Right renal cortex interstitium (tissue), 3 donors: ENCODE measurements at places on chromosomes 16 and 17.
A peak's percentile ranks its signal among the peaks of the same experiment; 100 is the strongest.

GRCh38 chr17:10702574-10702973 is 5.2 kb downstream of the ADPRM start:
- no peak for DNase-seq

GRCh38 chr16:14446796-14447195 is 183.3 kb downstream of the PARN start:
- DNase-seq, result no peak

DNA sequence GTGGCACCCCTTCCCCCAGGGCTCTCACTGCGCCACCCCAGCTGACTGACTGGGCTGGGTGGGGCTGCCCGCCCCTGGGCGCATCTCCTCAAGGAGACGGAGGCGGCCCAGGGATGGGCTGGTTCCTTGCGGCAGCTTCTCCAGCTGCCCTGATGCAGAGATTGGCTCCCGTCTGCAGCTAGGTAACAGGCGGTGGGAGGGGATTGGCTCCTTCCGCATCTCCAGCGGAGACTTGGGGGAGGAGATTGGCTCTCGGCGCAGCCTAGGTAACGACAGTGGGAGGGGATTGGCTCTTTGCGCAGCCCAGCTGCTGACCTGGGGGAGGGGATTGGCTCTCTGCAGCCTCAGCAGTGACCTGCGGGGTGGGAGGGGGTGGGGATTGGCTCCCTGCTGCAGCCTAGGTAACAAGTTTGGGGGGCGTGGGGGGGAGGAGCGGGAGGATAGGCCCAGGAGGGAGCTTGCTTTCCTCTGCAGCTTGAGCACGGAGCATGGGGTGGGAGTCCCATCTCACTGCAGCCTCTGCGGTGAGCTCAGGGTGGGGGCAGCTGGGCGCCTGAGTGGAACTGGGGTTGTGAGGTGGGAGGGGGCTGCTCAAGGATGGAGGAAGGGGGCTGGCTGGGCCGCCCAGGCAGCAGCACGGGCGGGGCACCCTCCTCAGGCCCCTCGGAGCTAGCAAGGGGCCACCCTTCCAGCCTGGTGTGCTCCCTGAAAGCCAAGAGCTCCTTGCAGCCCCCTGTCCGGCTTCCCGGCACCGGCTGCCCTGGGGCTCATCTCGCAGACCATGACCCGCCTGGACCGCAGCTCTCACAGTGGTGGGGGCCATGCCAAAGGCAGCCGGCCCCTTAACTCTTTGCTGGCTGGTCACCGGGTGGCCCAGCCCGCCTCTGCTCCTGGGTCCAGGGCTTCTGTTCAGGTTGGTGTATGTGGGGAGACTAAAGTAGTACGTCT is 6.4 kb downstream of the NFE2L1 start:
- peak; percentile 84 for DNase-seq

DNA sequence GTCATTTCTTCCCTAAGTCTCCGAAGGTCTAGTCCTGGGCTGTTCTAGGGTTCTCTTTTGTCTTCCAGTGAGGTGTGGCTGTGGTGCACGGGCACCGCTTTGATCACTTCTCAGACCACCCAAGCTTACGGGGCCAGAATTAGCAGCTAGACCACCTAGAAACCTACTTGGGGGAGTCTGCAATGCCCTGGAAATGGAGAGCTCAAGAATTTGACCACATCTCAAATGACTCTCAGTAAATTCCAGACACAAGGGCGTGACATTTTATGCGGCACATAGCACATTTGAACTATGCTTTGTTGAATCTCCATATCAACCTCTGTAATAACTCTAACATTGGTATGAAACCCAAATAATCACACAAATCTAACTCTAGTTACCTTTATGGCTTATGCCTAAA is 24.9 kb downstream of the TRIM16 start:
- DNase-seq, result no peak

GRCh38 chr17:38320482-38320881 is 23.3 kb downstream of the GPR179 start:
- DNase-seq, result no peak

DNA sequence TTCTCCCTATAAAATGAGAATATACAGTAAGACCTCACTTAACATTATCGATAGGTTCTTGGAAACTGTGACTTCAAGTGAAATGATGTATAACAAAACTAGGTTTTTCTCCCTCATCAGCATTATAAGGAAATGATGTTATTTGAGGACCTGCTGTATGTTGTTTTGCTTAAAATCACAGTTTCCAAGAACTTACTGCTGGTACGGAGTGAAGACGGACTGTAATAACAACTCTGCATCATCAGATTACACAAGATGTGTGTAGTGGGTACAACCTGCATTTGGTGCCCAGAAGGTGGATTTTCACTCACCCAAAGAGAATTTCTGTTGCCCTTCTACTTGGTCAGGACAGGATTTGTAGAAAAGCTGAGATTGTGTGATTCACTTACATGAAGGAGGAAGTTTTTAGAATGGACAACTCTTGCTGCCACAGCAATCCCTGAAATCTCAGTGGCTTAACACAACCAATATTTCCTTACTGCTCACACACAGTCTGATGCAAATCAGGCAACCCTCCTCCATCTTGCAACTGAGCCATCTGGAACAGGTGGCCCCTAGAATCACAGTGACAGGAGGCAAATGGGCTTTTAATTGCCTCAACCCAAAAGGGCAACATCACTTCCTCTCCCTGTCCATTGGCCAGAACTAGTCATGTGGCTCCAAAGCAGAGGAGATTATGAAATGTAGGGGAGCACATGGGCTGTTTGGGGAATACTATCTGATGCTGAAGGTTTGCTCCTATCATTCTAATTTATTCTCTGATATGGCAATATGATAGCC is 67.6 kb upstream of the CACNG5 start:
- no peak for DNase-seq

- DNase-seq, result no peak
These were observed 11.4 kb downstream of the CNEP1R1 start for GRCh38 chr16:50036426-50036825.

DNA sequence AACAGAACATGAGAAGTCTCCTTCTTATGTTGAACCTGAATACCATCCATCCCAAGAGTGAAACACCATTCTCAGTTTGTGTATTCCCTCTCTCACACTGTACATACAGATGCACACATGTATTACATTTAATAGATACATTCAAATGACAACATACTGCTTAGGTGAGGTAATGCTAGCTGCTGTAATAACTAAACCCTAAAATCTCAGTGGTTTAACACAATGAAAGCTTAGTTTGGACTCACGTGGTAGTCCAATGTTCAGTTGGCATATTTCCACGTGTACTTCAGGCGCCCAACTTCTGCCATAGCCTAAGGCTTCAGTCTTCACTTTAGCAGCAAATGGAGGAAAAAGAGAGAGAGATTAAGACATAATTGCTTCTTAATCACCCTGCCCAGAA is 351.1 kb upstream of the PMFBP1 start:
- DNase-seq, result no peak

DNA sequence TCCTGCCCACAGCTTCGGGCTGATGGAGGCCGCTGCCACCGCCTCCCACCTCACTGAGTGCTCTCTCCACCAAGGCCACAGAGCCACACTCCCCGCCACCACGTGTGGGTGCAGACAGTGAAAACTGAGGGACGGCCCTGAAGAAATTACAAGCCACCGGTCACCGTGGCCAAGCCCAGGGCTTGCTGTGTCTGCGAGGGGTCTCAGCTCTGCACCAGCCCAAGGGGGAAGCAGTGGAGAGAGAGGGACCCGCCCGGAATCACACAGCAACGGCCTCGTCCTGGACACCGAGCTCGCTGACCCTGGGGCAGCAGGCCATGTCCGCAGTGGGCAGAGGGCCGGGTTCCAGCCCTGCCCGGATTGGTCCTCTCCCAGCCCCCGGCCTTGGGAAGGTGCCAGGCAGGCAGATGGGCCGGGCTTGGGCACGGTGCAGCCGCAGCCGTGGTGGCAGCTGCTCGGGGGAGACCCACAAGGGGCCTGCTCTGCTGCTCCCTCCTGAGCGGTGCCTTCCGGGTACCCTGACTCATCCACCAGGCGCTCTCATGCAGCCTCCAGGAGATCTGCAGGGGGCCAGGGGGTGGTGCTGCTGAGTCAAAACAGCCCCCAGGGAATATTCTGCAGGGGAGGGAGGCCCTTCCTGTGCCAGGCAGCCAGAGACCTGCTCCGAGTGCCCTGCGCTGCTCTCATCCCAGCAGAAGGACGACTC is 52.0 kb downstream of the CBFA2T3 start:
- DNase-seq, result no peak

DNA sequence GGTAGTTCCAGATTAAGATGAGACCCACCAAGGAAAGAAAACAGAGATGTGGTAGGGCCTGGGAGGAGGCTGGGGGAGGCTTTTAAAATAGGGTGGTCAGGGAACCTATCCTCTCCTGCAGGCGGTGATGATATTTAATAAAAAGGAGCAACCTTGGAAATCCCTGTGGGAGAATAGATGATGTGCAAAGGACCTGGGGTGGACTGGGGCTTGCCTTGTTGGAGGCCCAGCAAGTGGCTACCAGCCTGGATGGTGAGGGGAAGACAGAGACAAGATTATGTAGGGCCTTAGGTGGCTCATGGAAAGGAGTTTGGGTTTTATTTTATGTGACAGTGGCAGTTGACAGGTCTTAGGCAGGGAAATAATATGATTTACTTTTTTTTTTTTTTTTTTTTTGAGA is 1.8 kb downstream of the POLR3E start:
- DNase-seq, result no peak

GRCh38 chr16:88499836-88500251 is 46.8 kb downstream of the ZFPM1 start:
- no peak for DNase-seq

GRCh38 chr16:11129378-11129781 is 126.6 kb downstream of the SOCS1 start:
- no peak for DNase-seq

DNA sequence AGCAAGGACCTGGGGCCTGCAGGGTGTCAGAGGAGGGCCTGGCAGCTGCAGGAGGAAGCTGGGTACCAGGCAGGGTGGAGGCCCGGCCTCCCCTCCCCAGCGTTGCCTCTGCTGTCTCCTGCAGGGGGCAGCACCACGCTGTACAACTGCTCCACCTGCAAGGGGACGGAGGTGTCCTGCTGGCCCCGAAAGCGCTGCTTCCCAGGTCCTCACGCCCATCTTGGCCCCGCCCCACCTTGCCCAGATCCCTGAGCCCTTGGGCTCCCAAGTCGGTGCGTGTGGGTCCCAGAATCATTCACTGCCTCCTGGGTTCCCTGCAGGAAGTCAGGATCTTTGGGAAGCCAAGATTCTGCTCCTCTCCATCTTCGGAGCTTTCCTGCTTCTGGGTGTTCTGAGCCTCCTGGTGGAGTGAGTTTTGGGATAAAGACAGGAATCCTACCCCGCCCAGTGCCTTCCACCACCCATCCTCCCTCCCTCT is 1.2 kb downstream of the TMEM95 start:
- DNase-seq, result no peak

- DNase-seq, result no peak
These were observed 15.4 kb downstream of the KIFC3 start for GRCh38 chr16:57786632-57787518.

GRCh38 chr17:83098241-83099085 is 19.1 kb downstream of the METRNL start:
- DNase-seq, result no peak

GRCh38 chr17:53724726-53725125 is 98.0 kb upstream of the KIF2B start:
- no peak for DNase-seq

GRCh38 chr17:82287868-82288801 is 14.6 kb upstream of the CSNK1D start:
- no peak for DNase-seq

DNA sequence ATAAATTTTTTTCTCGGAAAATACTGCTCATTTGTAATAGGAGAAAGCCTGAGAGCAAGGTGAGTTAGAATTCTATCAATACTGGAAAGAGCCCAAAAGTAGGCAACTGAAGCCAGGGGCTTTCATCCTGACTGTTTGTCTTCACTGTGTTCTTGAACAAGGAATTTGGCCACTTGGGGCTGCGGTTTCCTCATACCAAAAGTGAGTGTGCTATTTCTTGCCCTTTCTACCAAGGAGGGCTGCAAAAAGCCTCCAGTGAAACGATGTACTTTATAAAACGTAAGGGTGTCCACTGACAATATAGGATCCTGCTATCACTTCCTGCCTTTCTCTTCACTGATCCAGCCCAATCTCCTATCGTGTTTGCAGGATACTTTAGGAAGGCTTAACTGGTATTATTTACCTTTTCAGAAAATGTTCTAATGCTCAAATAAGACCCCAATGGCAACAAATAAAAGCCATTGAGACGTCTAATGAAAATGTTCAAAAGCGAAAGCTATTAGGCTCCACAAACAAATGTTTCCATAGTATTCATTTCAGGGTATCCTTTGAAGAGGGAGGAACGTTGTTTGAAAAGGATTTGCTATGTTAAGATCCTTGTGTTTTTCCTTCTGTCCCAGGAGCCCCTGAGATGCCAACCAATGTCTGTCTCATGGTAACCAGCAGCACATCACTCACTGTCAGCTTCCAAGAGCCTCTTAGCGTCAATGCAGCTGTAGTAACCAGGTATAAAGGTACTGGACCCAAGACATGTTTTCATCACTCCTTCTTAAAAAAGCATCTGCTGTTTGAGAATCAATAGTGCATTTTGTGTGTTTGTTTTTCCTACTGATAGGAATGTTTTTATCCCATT is 219.3 kb upstream of the NOG start:
- DNase-seq, result no peak

- DNase-seq, result no peak
These were observed 98.6 kb upstream of the CHMP6 start for GRCh38 chr17:80892900-80893603.

DNA sequence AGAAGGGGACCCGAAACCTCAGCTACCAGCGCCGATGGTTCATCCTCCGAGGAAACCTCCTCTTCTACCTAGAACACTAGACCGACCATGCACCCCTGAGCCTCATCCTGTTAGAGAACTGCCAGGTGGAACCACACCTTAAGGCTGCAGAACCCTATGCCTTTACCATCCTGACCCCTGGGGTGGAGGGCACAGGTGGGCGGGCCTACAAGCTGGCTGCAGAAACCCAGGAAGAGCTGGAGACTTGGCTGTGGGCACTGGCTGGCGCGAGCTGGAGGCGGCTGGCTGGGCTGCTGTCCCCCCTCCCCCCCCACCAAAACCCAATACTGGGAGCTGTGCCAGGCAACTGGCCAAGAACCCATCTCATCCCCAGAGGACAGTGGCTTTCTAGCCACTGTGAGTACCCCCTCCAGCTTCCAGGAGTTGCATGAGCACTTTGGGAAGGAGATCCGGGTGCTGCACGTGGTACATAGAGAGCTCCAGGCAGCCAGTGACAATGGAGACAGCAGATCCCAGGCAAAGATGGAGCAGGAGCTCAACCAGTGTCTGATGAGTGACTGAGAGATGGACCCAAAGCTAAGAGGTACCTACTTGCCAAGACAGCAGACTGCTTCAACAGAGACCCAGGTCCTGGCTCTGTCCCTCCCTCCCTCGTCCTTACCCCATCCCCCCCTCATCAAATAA is 1.4 kb upstream of the CD2BP2 start:
- no peak for DNase-seq

GRCh38 chr17:50848711-50849110 is 13.3 kb downstream of the WFIKKN2 start:
- no peak for DNase-seq
